ENCODE measurements at places on chromosomes 4 and X. TPM values are rescaled to one million over a fixed set of nuclear protein-coding genes. Genes with fewer than 3 reads are reported as not detected.

Gene UTP3
- total RNA-seq = 15.8 TPM

Gene ZNF518B
- 21.7 TPM for total RNA-seq

Gene P2RY4
- total RNA-seq = not detected

Gene EFNB1
- total RNA-seq = 14.7 TPM

GRCh38 chr4:177957596-177958360 lies 515.5 kb upstream of the AGA start:
- H3K4me1 ChIP-seq = no peaks in the 10 kb centered on the region
- no peaks in the 10 kb centered on the region for H3K36me3 ChIP-seq
- no peak overlapping the region for H3K4me3 ChIP-seq

GRCh38 chr4:13143222-13144070 lies 340.7 kb downstream of the RAB28 start:
- no peaks in the 10 kb centered on the region for H3K36me3 ChIP-seq
- no peaks in the 10 kb centered on the region for H3K27me3 ChIP-seq
- no peak for DNase-seq
- no peak overlapping the region for H3K4me3 ChIP-seq
- no peak overlapping the region for H3K27ac ChIP-seq

DNA sequence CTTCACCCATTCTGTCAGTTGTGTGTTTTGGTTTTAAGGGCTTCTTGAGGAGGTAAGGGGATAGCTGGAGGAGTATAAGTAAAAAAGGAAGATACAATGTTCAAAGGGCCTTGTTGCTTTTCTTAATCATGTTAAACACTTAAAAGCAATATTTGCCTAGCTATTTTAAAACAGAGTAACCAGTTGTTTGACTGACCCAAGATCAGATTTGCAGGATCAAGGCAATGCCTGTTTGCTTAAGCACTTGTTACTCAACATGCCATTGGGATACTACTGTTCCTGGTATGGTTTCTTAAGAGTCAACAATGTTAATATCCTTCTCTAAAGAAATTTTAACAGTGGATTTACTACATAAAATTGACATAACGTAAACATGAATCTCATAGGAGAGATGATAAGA lies 2.6 kb downstream of the DCLK2 start:
- no peaks in the 10 kb centered on the region for H3K27me3 ChIP-seq
- H3K4me3 ChIP-seq = peak overlapping the region; percentile 77

Gene KIT
- total RNA-seq = 1.2 TPM

GRCh38 chr4:173509036-173510001 lies 20.7 kb downstream of the HAND2 start:
- H3K27ac ChIP-seq = peak overlapping the region; percentile 92
- DNase-seq = peak; percentile 64
- H3K4me1 ChIP-seq = peaks cover 41% of the 10 kb centered on the region
- peaks cover 13% of the 10 kb centered on the region for H3K27me3 ChIP-seq
- no peaks in the 10 kb centered on the region for H3K36me3 ChIP-seq

GRCh38 chr4:43837171-43837570 lies 611.4 kb downstream of the KCTD8 start:
- no peaks in the 10 kb centered on the region for H3K36me3 ChIP-seq
- H3K27ac ChIP-seq = no peak overlapping the region
- H3K4me3 ChIP-seq = no peak overlapping the region
- H3K4me1 ChIP-seq = no peaks in the 10 kb centered on the region
- no peak for DNase-seq

Gene USP17L11
- not detected for total RNA-seq

DNA sequence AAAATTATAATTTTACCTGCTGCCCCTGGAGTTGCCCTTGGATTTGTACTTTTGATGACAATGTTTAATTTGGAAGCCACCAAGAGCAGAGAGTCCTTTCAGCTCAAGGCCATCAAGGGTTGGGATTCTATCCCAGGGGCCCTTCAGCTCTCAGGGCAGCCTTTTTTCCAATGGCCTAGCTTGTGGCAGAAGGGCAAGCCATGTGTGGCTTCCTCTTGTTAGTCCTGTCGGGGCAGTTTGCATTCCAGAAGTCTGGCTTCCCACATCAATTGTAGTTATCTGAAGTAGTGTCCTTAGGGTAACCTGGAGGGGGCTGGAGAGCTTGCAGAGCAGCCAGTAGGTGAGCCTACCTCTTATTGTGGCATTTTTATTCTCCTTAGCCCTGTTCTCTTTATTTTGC lies 569.4 kb downstream of the TRAM1L1 start:
- no peak overlapping the region for H3K4me3 ChIP-seq
- no peaks in the 10 kb centered on the region for H3K36me3 ChIP-seq
- DNase-seq = no peak
- no peaks in the 10 kb centered on the region for H3K4me1 ChIP-seq
- no peaks in the 10 kb centered on the region for H3K27me3 ChIP-seq

DNA sequence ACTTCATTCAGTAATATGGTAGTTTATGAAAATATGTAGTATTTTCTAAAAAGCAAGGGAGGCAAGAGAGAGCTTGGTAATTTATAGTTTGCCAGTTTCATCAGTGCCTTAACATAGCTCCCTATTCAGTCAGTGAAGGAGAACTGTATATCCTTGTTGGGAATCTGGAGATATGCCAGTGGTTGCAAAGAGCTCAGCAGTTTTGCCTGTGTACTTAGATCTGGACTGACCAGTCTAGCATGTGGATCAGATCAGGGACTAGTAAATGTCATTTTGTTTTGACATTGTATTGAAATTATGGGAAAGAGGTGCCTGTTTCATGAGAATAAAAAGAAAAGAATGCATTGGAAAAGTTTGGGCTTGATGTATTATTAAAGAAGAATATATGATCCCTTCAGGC lies 88.6 kb downstream of the ZIC3 start:
- no peaks in the 10 kb centered on the region for H3K4me1 ChIP-seq
- H3K27ac ChIP-seq = no peak overlapping the region
- no peak overlapping the region for H3K4me3 ChIP-seq
- no peaks in the 10 kb centered on the region for H3K27me3 ChIP-seq

DNA sequence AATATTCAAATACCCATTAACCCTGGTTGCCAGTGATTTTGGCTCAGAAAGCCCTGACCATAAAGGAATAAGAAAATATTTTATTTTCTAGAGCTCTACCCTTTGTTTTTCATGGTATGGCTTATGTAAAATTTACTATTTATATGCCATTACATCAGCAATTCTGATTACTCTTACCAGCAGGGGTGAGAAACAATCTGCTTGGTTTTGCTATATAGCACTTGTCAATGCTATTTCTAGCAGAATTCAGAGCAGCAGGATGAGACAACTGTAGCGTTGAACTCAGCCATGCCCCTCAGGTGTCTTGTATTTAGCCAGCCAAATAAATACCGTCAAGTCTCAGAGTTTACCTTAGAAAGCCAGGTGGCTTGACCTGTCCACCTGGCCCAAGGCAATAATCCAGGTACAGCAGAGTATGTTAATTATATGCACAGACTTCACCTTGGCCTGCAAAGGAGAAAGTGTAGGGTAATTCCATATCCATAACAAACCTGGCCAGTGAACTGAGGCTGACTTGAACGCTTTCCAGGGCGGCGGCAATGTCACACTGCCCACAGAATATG lies 1303.5 kb downstream of the RAPGEF2 start:
- DNase-seq = no peak
- H3K27me3 ChIP-seq = no peaks in the 10 kb centered on the region
- H3K36me3 ChIP-seq = no peaks in the 10 kb centered on the region
- no peaks in the 10 kb centered on the region for H3K4me1 ChIP-seq
- H3K27ac ChIP-seq = no peak overlapping the region
- no peak overlapping the region for H3K4me3 ChIP-seq

- H3K27ac ChIP-seq = peak overlapping the region; percentile 99
- H3K36me3 ChIP-seq = peaks cover 4% of the 10 kb centered on the region
- peak overlapping the region; percentile 92 for H3K4me3 ChIP-seq
- DNase-seq = peak; percentile 42
- no peaks in the 10 kb centered on the region for H3K27me3 ChIP-seq
Observed at GRCh38 chr4:86935853-86936733, 1.3 kb downstream of the AFF1 start.

GRCh38 chrX:121558886-121559285 lies 511.5 kb downstream of the GLUD2 start:
- H3K4me3 ChIP-seq = no peak overlapping the region
- no peaks in the 10 kb centered on the region for H3K4me1 ChIP-seq
- H3K27me3 ChIP-seq = no peaks in the 10 kb centered on the region
- H3K36me3 ChIP-seq = no peaks in the 10 kb centered on the region
- no peak for DNase-seq

GRCh38 chr4:117986321-117986720 lies 48.0 kb upstream of the NDST3 start:
- no peak overlapping the region for H3K27ac ChIP-seq
- no peaks in the 10 kb centered on the region for H3K36me3 ChIP-seq
- no peaks in the 10 kb centered on the region for H3K4me1 ChIP-seq
- no peak for DNase-seq

- DNase-seq = no peak
- no peaks in the 10 kb centered on the region for H3K4me1 ChIP-seq
- no peak within 1 kb of the TSS for H3K4me3 ChIP-seq
Observed at GRCh38 chr4:89894649-89895550, at the start of gene MMRN1. MMRN1 (plus strand) TSS chr4:89894854; CDS start chr4:89894972, 118 bp downstream.

- no peaks in the 10 kb centered on the region for H3K36me3 ChIP-seq
- H3K27me3 ChIP-seq = no peaks in the 10 kb centered on the region
- H3K4me1 ChIP-seq = no peaks in the 10 kb centered on the region
- H3K27ac ChIP-seq = no peak overlapping the region
- DNase-seq = no peak
- H3K4me3 ChIP-seq = no peak overlapping the region
Observed at GRCh38 chrX:12885508-12885907, 18.6 kb downstream of the TLR7 start.

Gene CLTRN
- 0.66 TPM for total RNA-seq

Gene F8A3
- 0.19 TPM for total RNA-seq

DNA sequence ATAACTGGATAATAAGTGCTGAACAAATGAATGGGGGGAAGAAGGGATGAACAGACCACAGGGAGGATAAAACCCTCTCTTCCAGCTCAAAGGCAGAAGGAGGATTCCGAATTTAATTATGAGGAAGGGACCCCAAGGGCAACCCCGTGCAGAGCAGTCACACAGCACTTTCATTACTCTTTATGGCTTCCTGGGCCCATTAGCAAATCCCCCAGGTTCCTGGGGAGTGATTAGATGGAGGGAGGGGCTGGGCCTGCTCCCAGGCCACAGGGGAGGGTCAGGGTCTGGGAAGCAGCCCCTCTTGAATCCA lies 67.1 kb downstream of the PPP2R2C start:
- no peaks in the 10 kb centered on the region for H3K36me3 ChIP-seq
- H3K27me3 ChIP-seq = peaks cover 74% of the 10 kb centered on the region
- H3K27ac ChIP-seq = no peak overlapping the region
- DNase-seq = no peak
- H3K4me1 ChIP-seq = peaks cover 7% of the 10 kb centered on the region

- peaks cover 97% of the 10 kb centered on the region for H3K4me1 ChIP-seq
- no peak overlapping the region for H3K4me3 ChIP-seq
- H3K36me3 ChIP-seq = peaks cover 5% of the 10 kb centered on the region
- no peak for DNase-seq
- no peaks in the 10 kb centered on the region for H3K27me3 ChIP-seq
Observed at GRCh38 chr4:184453365-184454160, 20.8 kb downstream of the IRF2 start.

Gene CHST7
- 15.9 TPM for total RNA-seq

Gene RNF212
- total RNA-seq = not detected

- H3K27me3 ChIP-seq = no peaks in the 10 kb centered on the region
- H3K27ac ChIP-seq = peak overlapping the region; percentile 31
- peaks cover 49% of the 10 kb centered on the region for H3K4me1 ChIP-seq
- no peak for DNase-seq
- no peak overlapping the region for H3K4me3 ChIP-seq
Observed at GRCh38 chr4:3115637-3116270, 41.3 kb downstream of the HTT start.

GRCh38 chr4:111323916-111324315 lies 701.0 kb upstream of the PITX2 start:
- no peaks in the 10 kb centered on the region for H3K4me1 ChIP-seq
- no peak overlapping the region for H3K27ac ChIP-seq
- H3K36me3 ChIP-seq = no peaks in the 10 kb centered on the region
- H3K27me3 ChIP-seq = no peaks in the 10 kb centered on the region

DNA sequence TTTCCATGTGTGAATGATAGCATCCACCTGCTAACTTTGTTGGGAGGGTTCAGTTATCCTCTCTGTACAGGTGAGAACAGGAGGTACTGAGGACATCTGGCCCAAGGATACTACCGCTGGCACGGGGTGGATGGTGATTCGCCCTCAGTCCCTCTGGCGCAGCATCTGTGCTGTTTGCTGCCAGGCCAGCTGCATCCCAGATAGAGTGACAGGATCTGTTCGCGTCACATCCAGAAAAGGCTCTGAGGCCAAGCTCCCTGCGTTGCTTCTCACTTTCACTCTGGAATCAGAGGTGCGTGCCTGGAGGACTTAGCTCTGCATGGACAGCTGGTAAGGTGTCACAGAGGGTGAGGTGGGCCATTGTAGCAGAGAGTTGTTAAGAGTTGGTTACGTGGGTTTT lies 95.4 kb downstream of the TBL1X start:
- H3K36me3 ChIP-seq = no peaks in the 10 kb centered on the region
- DNase-seq = no peak
- no peak overlapping the region for H3K27ac ChIP-seq
- H3K4me1 ChIP-seq = peaks cover 19% of the 10 kb centered on the region

DNA sequence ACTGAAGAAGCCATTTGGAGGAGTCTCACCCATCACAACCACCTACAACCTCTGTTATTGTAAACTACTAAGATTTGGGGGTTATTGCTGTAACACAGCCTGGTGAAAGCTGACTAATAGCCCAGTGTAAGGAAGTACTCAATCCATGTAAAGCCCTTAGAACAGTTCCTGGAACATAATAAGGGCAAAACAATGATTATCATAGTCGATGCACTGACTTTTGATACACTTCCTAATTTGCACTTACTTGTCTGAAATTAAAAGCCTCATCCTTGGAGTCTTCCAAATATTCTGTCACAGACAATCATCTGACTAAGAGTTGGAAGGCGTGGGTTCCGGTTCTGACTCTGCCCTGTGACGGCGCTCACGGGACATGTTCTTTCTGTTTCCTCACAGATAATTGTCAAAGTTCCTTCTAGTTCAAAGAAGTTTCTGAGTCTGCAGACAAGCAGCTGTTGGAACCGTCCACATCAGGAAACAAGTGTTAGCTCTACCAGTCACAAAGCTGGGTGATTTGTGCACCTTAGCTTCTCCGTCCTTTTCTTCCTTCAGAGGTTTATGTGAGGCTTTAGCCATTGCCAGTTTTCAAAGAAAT lies 33.4 kb upstream of the RASGEF1B start:
- peak overlapping the region; percentile 19 for H3K4me3 ChIP-seq
- peaks cover 13% of the 10 kb centered on the region for H3K4me1 ChIP-seq
- H3K27me3 ChIP-seq = no peaks in the 10 kb centered on the region

Gene SMIM10
- total RNA-seq = 4.9 TPM

Gene ARFIP1
- total RNA-seq = 13.2 TPM

Gene C4orf50
- total RNA-seq = not detected

GRCh38 chrX:40374486-40374885 lies 206.3 kb upstream of the ATP6AP2 start:
- no peak overlapping the region for H3K4me3 ChIP-seq
- no peaks in the 10 kb centered on the region for H3K4me1 ChIP-seq
- no peak for DNase-seq
- no peak overlapping the region for H3K27ac ChIP-seq
- no peaks in the 10 kb centered on the region for H3K36me3 ChIP-seq
- H3K27me3 ChIP-seq = no peaks in the 10 kb centered on the region

GRCh38 chr4:144494280-144494679 lies 151.7 kb upstream of the HHIP start:
- H3K27me3 ChIP-seq = no peaks in the 10 kb centered on the region
- H3K36me3 ChIP-seq = no peaks in the 10 kb centered on the region
- DNase-seq = no peak
- no peaks in the 10 kb centered on the region for H3K4me1 ChIP-seq
- no peak overlapping the region for H3K27ac ChIP-seq
- no peak overlapping the region for H3K4me3 ChIP-seq

Gene SPATA18
- 1.6 TPM for total RNA-seq
